ENCODE measurements at places on chromosomes 1 and 21. TPM values are rescaled to one million over a fixed set of nuclear protein-coding genes. Genes with fewer than 3 reads are reported as not detected.

The IL22RA1 gene
- 0.25 TPM for total RNA-seq

The CASQ2 gene
- not detected for total RNA-seq

The TRIM46 gene
- 4.2 TPM for total RNA-seq

The MARK1 gene
- 1.3 TPM for total RNA-seq

The PTPRC gene
- 0.40 TPM for total RNA-seq

The KIF26B gene
- total RNA-seq = under 0.01 TPM

The RHBDL2 gene
- total RNA-seq = 0.79 TPM

The TMEM82 gene
- total RNA-seq = not detected

The TMPRSS15 gene
- 0.06 TPM for total RNA-seq

The DIO1 gene
- not detected for total RNA-seq

The YTHDF2 gene
- total RNA-seq = 45.8 TPM

The B3GALT5 gene
- total RNA-seq = under 0.01 TPM

The MRPS21 gene
- 91.0 TPM for total RNA-seq

The CD48 gene
- total RNA-seq = not detected

The BRINP3 gene
- total RNA-seq = not detected

The MIA3 gene
- total RNA-seq = 73.6 TPM

The UBE2U gene
- total RNA-seq = not detected

The KIF14 gene
- total RNA-seq = 7.4 TPM

The COL24A1 gene
- 0.87 TPM for total RNA-seq

The SEC16B gene
- 4.1 TPM for total RNA-seq

The TMEM269 gene
- not detected for total RNA-seq

The NBPF10 gene
- total RNA-seq = 4.4 TPM

The PDZK1IP1 gene
- not detected for total RNA-seq

The RNU1-1 gene
- total RNA-seq = 565 TPM

The SNX7 gene
- total RNA-seq = 56.6 TPM

The LRRC3 gene
- 0.25 TPM for total RNA-seq

The CLDN14 gene
- total RNA-seq = 0.13 TPM

The SAMD13 gene
- total RNA-seq = 1.1 TPM

The PDC gene
- total RNA-seq = 0.06 TPM

The UMODL1 gene
- total RNA-seq = not detected

The FTCD gene
- total RNA-seq = not detected

The TNFRSF4 gene
- total RNA-seq = 0.13 TPM

The BARHL2 gene
- total RNA-seq = not detected

The KIF1B gene
- 23.9 TPM for total RNA-seq

The GUCA2A gene
- not detected for total RNA-seq

The C4BPB gene
- not detected for total RNA-seq

The CDC20 gene
- total RNA-seq = 27.0 TPM

The SMIM34 gene
- total RNA-seq = not detected

The PALMD gene
- total RNA-seq = 19.4 TPM

The KPRP gene
- not detected for total RNA-seq

The MTF2 gene
- total RNA-seq = 17.4 TPM

The ALDH4A1 gene
- 12.0 TPM for total RNA-seq

The CBS gene
- 8.7 TPM for total RNA-seq
